GM12892 (cell line): ENCODE measurements at places on chromosomes 4 and X.
A peak's percentile ranks its signal among the peaks of the same experiment; 100 is the strongest.

- DNase-seq, result no peak
Observed at GRCh38 chrX:2408856-2409255, 91.9 kb downstream of the DHRSX start.

GRCh38 chr4:172892300-172892699 lies 276.3 kb upstream of the GALNT7 start:
- no peak for DNase-seq

DNA sequence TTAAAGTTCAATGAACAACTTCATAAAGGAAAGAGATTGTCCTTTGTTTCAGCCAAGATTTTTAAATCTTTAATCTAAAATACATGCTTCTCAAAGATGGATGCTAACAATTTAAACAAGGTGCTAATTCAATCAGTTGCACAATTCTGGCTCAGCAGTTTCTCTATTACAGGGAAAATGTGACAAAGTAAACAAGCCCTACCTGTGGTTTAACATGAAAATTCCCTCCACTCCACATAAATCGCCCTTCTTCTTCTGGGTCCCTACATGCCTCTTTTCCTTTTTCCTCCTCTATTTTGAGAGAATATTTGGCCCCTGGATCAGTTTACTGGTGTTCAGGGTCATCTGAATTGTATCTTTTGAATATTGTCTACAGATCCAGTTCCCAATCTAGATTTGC lies 80.6 kb downstream of the FRYL start:
- DNase-seq, result no peak

- no peak for DNase-seq
Observed at GRCh38 chrX:93466383-93466782, 207.0 kb downstream of the NAP1L3 start.

DNA sequence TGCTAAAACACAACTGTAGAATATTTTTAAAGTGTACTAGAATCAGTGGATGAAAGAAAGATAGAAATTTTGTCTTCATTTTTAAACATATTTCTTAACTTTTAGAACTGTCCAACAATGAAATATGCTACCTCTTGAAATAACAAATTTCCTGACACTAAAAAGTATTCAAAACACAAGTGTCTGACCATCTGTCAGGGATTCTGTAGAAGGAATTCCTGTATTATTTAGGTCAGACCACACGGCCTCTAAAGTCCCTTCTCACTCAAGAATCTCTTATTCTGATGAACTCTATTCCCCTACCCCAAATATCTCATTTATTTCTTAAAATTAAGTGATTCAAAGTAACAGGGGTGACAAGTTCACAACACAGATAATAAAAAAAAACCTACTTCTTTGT lies 99.1 kb downstream of the MAML3 start:
- DNase-seq, result no peak

DNA sequence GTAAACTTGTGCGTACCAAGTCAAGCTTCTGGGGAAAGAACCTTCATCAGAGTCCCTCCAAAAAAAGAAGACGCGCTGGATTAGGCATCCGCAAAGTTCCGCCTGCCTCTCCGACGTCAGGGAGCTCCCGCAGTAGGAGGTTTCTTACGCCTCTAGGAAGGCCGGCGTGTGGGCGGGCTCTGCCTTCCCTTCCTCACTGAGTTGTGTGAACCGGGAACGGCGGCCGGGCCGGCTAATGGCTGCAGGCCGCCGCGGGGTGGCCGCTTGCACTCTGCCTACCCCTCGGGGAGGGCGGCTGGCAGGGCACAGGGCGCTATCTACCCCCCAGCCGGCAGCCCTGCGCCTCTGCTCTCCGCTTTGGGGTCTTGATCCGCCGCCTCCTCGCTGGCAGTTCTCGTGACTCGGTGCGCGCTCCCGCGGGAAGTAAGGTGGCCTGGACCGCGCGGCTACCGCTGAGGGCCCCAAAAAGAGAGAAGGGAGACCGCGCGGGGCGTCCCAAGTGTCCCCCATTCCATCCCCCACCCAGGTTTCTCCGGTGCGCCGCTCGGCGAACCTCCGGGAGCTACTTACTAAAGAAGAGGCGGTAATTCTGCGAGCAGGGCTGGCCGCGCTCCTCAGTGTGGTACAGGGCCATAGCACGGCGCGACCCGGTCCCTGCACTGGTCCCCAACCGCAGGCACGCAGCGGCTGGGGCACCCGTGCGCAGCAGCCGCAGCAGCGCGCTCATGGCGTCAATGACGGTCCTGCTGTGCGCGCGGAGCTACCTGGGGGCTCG lies at the start of gene PPA2:
Gene PPA2, minus strand, starts transcription at position 739 of the 775 bp plus-strand sequence. Its CDS starts 12 bp downstream, at position 727.
- DNase-seq, result peak; percentile 77

DNA sequence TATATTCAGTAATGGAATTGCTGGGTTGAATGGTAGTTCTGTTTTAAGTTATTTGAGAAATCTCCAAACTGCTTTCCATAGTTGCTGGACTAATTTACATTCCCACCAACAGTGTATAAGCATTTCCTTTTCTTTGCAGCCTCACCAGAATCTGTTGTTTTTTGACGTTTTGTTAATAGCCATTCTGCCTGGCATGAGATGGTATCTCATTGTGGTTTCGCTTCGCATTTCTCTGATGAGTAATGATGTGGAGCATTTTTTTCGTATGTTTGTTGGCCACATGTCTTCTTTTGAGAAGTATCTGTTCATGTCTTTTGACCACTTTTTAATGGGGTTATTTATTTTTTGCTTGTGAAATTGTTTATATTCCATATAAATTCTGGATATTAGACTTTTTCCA lies 13.6 kb upstream of the MAGED4B start:
- DNase-seq, result no peak

GRCh38 chr4:88107406-88108107 lies 50.9 kb downstream of the ABCG2 start:
- DNase-seq, result no peak

DNA sequence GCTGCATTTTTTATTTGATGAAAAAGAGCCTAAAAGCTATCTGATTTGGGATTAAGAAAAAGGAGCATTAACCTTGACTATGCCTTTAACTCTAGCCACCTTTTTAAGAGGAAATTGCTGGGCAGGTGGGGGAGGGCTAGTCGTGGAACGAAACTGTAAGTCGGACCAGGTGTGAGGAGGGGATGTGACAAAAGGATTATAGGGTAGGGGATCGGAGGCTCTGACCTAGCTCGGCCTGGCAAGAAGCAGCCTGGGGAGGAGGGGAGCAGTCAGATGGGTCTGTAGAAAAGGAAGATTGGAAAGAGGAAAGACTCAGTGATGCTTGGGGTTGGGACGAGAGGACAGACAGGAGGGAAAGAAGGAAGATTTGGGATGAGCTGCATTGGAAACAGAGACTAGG lies 21.1 kb upstream of the SPCS3 start:
- no peak for DNase-seq

- no peak for DNase-seq
Observed at GRCh38 chr4:106806158-106806797, 229.8 kb downstream of the DKK2 start.

- no peak for DNase-seq
Observed at GRCh38 chr4:27270435-27270834, 409.8 kb downstream of the STIM2 start.

- DNase-seq, result no peak
Observed at GRCh38 chrX:11066812-11067211, 44.3 kb upstream of the HCCS start.
